ENCODE measurements at places on chromosomes 16 and 17.

DNA sequence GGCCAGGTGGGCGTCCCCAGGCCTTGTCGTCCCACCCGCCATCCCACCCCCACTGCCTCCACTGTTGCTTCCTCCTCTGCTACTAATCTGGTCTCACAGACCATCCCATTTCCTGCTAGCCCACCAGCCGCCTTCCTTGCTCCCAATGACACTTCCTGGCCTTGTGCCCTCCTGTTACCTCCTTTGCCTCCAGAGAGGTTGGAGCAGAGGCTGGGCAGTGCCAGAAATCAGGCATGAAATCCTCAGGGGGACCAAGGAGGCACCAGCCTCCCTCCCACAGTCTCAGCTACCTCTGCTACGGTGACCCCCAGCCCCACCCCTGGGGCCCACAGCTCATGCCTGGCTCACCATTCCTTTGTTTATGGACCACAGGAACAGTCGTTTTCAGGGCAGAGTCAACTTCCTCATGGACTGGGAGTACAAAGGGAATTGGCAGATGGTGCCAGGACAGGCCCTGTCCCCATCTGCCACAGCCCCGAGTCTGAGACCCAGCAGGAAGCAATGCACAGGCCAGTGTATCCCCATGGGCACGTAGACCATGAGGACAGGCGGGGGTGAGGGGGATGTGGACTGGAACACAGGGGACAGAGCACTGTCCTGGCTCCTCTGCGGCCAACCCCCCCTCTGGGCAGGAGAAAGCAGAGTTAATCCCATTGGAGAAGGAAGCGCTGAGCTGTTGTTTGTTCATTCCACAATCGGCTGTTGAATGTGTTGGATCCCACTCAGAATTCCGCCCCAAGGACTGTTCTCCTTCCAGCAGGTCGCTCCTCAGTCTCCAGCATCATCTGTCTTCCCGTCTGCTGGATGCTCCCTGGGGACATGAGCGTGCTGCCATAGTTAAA lies 2.2 kb upstream of the CDH5 start:
- no peak for DNase-seq

- no peak for DNase-seq
Measured at GRCh38 chr17:37720989-37721388, 23.9 kb downstream of the HNF1B start.

DNA sequence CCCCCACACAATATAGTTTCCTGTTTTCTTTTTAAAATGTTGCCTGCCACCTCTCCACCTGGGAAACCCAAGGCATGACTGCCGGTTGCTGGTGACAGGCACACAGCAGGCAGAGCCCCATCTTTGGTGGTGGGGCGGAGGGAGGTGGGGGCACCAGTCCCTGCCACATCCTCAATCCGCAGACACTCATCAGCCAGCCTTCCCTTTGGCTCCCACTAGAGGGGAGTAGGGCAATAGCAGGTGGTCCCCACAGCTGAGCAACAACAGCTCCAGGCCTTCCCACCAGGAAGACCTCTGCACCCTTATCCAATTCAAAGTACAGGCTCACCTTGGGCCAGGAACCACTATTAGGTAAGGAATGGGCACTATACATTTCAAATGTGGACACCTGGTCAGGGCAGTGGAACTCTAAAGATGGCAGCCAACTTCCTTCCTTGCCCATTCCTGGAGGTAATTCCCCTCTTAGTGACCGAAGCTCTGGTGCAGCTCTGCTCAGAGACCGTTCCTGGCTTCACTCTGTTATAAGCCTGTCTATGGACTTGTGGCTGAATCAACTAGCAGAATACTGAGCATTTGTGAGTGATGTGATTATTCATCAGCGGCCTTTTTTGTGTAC lies 13.9 kb downstream of the RECQL5 start:
- DNase-seq: no peak

DNA sequence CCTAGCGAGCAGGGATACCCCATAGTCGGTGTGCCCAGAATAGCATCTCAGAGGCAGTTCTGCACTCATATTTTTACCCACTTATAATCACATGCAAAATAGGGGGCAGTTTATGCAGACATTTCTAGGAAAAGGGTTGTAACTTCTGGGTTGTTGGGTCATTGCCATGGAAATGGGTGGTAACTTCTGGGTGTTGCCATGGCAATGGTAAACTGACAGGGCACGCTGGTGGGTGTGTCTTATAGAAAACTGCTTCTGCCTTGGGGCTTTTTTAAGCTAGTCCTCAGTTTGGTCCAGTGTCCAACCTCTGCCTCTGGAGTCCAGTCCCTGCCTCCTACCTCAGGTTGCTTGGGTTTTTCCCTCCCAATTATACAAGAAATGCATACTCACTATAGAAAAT lies 7.4 kb upstream of the SPAG9 start:
- no peak for DNase-seq

DNA sequence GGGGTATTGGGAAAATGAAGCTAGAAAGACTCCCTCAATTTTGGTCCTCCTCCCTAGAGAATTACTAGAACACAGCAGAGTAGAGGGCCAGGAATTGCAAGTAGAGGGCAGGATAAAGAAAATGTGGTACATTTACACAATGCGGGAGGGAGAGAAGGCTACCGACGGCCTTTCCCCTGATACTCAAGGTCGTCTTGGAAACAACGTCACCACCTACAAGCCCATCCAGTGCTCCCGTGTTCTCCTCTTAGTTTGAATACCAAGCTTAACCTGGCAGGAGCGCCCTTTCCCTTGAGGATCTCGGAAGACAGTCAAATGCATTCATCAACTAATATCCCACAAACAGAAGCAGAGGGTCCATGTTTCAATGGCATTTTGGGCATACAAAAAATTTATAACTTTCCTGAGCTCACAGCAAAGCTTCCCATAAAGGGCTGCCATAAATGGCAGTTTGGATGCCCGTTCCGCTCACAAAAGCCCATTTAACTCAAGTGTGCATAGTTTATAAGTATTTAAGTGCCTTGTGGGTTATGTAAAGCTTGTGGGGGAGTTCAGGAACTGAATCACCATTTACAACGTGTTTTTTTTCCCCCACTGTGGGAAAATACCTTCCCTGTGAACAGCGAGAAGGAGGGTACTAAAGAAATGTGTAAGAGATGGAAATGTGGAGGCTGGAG lies 414.6 kb downstream of the SLC39A11 start:
- no peak for DNase-seq

GRCh38 chr17:1882836-1883235 lies 53.0 kb downstream of the RPA1 start:
- DNase-seq: no peak

DNA sequence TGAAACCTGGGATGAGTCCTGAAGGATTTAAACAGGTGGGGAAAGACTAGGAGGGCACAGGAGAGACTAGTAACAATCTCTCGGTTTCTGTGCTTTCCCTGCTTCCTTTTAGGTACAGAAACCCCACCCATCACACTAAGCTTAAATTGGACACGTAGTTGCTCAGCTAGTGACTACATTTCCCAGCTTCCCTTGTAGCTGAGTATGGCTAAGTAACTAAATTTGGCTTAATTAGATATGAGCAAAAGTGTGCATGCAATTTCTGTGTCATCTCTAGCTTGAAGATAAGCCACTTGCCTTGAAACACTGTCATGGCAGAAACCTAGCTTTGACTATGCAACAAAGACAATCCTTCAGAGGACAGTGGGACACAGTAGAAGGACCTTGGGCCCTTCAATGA lies 36.5 kb downstream of the CACNG1 start:
- DNase-seq: no peak

DNA sequence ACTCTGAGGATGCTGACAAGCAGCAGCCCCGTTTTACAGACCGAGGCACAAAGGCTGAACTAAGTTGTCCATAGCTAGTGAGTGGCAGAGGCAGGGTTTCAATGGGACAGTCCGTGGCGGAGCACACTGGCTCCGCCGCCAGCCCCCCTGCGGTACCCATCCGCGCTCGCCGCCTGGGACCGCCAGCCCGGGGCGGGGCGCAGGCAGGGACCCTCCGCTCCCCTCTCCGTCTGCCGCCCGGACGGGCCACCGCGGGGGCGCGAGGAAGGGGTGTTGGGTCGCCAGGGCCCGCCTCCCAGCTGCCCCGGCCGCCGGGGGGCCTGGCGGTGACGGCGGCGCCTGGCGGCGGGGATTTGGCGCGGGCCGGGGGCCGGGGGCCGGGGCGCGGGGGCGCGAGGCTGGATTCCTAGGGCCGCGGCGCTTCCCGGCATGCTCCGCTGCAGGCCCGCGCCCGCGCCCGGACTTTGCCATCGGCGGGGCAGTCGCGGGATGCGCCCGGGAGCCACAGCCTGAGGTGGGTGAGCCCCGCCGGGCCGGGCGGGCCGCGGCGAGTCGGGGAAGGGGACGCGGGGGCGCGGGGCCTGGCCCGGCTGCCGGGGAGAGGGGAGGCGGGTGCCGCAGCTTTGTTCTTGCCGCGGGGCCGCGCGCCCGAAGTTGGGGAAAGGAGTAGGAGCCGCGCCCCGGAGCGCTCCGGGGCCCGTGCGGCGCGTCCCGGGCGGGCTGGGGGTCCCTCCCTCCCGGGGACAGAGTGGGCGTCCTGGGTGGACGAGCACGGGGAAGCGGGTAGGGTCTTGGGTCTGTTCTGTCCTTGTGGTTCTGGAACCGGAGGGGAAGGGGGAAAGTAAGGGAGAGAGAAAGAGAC lies at the start of gene TMEM98:
TMEM98 (plus strand) TSS at position 430 of the 862 bp plus-strand sequence. CDS start 3,376 bp downstream, outside the sequence.
- DNase-seq: no peak

DNA sequence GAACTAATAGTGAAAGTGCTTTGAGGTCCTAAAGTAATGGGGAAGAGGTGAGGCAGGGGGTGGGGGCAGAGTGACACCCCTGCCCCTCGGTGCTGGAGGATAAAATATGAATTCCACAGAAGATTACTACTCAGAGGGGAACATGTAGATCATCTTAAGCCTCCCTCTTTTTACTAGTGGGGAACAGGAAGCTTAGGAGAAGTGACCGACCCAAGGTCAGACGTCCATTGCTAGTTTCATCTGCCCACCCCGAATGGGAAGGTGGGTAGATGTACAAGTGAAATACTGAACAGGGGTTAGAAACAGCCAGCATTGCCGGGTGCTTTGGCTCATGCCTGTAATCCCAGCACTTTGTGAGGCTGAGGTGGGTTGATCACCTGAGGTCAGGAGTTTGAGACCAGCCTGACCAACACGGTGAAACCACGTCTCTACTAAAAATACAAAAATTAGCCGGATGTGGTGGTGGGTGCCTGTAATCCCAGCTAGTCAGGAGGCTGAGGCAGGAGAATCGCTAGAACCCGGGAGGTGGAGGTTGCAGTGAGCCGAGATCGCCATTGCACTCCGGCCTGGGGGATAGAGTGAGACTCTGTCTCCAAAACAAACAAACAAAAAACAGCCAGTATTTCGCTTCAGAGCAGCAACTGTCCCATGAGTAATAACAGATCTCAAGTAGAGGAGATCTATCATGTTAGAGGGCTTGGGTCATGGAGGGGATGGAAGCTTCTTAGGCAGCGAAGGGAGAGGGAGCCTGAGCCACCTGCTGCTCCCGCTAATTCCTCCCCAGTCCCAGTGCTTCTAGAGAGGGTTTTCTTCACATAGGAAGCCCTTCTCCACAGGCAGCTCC lies 1.2 kb upstream of the NR1D1 start:
- no peak for DNase-seq

DNA sequence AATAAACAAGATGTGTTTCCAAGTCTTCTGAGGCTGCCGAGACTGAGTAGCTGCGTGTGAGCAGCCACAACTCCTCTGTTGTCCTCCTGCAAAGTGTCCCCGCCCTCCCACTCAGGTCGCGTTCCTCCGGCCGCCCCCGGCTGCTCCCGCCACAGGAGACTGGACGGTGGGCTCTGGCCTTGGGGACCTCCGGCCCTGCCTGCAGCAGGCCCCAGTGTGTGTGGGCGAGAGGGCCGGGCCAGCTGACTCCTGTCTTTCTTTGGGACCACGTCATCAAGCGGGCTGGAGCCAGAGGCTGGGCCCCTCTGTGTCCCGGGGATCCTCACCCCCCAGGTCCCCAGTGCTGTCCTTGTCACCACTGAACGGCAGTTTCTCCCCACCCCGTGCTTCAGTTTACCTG lies 175.3 kb downstream of the NPIPB11 start:
- no peak for DNase-seq

- no peak for DNase-seq
Measured at GRCh38 chr16:65667011-65667578, 545.2 kb upstream of the CDH11 start.

GRCh38 chr17:78821961-78822360 lies 18.7 kb downstream of the USP36 start:
- no peak for DNase-seq

GRCh38 chr17:19343256-19343630 lies 19.3 kb downstream of the B9D1 start:
- no peak for DNase-seq
